Left ventricle myocardium superior (tissue), 1 donor: ENCODE measurements at places on chromosomes 6 and 20.

GRCh38 chr20:45117581-45117980 is 2.6 kb upstream of the WFDC5 start:
- DNase-seq: no peak

GRCh38 chr6:98787435-98787834 is 46.9 kb upstream of the POU3F2 start:
- DNase-seq: no peak

- DNase-seq: no peak
Measured at GRCh38 chr20:52425701-52426100, 234.1 kb upstream of the ZFP64 start.

GRCh38 chr20:32483351-32484224 is 101.5 kb downstream of the NOL4L start:
- peak; percentile 76 for DNase-seq

DNA sequence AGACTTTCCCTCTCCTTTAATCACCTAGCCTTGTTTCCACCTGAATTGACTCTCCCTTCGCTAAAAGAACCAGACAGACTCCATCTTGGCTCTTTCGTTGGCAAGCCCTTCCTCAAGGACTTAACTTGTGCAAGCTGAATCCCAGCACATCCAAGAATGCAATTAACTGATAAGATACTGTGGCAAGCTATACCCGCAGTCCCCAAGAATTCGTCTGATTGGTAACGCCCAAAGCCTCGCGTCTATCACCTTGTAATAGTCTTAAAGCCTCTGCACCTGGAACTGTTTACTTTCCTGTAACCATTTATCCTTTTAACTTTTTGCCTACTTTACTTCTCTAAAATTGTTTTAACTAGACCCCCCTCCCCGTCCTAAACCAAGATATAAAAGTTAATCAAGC is 15.6 kb upstream of the MYCT1 start:
- no peak for DNase-seq

DNA sequence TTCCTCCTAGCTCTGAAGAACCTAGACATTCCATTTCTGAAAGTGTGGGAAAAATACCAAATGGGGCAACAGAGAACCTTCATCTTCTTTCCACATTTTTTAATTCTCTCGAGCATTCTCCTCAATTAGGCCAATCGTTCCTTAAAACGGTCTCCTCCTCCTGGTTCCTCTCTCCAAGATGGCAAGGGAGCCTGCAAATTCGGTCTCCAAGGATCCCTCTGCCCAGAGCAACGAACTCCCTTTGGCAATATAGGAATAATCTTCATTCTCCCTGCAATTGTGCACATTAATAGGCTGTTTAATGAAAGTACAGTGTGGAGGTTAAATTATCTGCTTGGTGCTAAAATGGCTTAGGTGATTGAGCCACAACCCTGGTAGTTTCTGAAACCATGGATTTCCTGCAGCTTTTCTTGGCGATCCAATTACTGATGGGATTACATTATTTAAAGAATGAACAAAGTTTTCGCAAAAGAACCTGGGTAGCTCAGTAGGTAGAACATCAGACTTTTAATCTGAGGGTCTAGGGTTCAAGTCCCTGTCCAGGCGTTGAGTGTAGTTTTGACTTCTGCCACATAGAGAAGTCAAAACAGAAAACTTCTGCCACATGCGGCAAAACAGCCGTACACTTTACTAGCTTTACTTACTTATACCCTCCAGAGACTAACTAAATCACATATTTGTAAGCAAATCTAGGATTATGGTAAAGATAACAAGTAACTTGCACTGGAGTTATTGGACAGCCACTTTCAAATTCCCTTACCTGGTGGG is 102.9 kb upstream of the ZNF184 start:
- no peak for DNase-seq

GRCh38 chr6:107125771-107126170 is 10.5 kb upstream of the BEND3 start:
- DNase-seq: no peak

- DNase-seq: no peak
Measured at GRCh38 chr20:1468117-1468624, 1.5 kb upstream of the NSFL1C start.

GRCh38 chr20:56157530-56158203 is 90.9 kb upstream of the MC3R start:
- DNase-seq: no peak

GRCh38 chr6:157035546-157035945 is 258.4 kb downstream of the ARID1B start:
- no peak for DNase-seq

GRCh38 chr20:57500962-57501361 is 24.0 kb downstream of the CTCFL start:
- no peak for DNase-seq

DNA sequence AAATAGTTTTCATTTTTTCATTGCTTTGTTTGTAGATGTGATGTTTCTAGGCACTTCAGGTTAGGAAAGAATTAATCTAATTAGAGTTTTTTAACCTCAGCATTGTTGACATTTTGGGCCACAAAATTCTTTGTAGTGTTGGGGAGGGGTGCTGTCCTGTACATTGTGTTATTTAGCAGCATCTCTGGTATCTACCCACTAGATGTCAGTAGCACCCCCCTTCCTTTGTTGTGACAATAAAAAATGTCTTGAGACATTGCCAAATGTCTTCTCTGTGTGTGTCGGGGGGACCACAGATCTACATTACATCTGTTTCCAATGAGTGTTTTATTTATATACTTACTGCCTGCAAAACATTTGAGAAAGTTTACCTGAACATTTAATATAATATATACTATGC is 45.6 kb downstream of the EYA4 start:
- no peak for DNase-seq

GRCh38 chr6:153131037-153131981 is at the start of gene RGS17:
Gene RGS17 (minus strand): TSS chr6:153131282. CDS start chr6:153044018, 87,264 bp downstream.
- DNase-seq: peak; percentile 71

GRCh38 chr6:127481628-127482027 is 22.4 kb upstream of the KIAA0408 start:
- DNase-seq: no peak
